ENCODE measurements at places on chromosomes 1 and 21.

DNA sequence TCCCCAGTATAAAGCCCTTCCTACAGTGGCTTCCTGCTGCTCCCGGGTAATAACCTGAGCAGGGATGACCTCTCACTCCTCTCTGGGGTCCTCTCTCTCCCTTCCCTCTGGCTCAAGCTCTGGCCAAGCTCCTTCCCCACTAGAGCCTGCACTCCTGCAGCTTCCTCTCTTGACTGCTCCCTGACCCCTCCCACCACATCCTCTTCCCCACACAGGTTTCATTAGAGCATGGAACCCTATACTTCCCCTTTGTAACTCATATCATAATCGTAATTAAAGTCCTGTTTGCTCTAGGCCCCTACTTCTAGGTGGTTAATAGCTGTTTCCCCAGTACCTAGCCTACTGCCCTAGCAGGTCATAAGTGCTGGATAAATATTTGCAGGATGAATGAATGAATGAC, 146.2 kb downstream of the C1orf21 start:
- H3K27me3 ChIP-seq = peaks cover 17% of the 10 kb centered on the region
- no peaks in the 10 kb centered on the region for H3K4me1 ChIP-seq
- H3K36me3 ChIP-seq = no peaks in the 10 kb centered on the region
- H3K27ac ChIP-seq = no peak overlapping the region
- no peak for DNase-seq

DNA sequence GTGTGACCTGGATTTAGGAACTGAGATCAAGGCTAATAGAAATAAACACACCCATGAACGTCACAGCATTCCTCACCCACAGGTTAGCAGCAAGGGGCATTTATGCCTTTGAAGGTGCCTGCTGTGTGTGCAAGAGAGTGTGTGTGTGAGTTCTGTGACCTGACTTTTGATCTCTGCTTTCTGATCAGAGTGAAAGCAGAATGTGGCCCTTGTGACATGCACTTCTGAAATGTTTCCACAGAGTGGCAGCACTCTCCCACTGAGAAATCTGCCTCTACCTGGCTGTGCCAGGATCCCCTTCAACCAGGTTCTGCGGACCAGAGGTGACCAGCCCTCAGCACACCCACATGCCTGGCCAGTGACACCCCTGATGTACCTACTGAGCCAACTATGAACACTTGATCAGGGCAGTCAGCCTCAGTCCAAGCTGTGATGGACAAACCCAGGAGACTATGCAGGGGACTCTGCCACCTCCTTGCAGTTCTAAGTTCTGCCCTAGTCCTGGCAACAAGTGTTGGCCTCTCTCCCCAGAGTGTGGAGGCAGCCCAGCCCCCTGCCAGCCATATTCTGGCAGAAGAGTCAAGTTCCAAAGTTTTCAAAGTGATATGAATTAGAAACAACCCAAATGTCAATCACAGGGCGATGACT, 41.0 kb downstream of the RXRG start:
- H3K27ac ChIP-seq = no peak overlapping the region
- no peak overlapping the region for H3K4me3 ChIP-seq
- H3K4me1 ChIP-seq = no peaks in the 10 kb centered on the region

GRCh38 chr1:41712695-41713094, 206.0 kb downstream of the HIVEP3 start:
- H3K4me3 ChIP-seq = no peak overlapping the region
- no peak overlapping the region for H3K27ac ChIP-seq
- H3K36me3 ChIP-seq = peaks cover 3% of the 10 kb centered on the region
- no peaks in the 10 kb centered on the region for H3K27me3 ChIP-seq

- peaks cover 50% of the 10 kb centered on the region for H3K4me1 ChIP-seq
- peak overlapping the region; percentile 47 for H3K27ac ChIP-seq
- H3K4me3 ChIP-seq = no peak overlapping the region
- DNase-seq = no peak
- H3K36me3 ChIP-seq = peaks cover 22% of the 10 kb centered on the region
- H3K27me3 ChIP-seq = no peaks in the 10 kb centered on the region
Observed at GRCh38 chr1:70210820-70211219, 5.4 kb upstream of the LRRC40 start.

DNA sequence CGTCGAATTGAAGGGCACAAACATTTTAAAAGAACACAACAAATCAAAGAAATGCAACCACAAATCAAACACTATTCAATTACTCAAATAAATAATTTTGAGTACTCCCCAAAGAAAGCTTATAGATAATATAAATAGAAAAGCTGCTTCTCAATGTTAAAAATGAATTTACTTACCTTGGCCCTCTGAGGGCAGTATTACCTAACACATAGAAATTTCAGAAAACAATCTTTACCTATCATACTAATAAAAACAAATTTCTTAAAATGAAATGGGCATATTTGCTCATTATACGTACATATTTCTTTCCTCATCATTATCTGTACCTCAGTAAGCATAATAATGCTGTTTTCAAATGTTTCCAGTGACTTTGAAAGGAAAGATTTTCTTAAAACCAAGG, 141.8 kb downstream of the AKT3 start:
- DNase-seq = no peak
- no peak overlapping the region for H3K27ac ChIP-seq
- no peaks in the 10 kb centered on the region for H3K27me3 ChIP-seq
- H3K4me1 ChIP-seq = peaks cover 10% of the 10 kb centered on the region
- H3K36me3 ChIP-seq = no peaks in the 10 kb centered on the region

DNA sequence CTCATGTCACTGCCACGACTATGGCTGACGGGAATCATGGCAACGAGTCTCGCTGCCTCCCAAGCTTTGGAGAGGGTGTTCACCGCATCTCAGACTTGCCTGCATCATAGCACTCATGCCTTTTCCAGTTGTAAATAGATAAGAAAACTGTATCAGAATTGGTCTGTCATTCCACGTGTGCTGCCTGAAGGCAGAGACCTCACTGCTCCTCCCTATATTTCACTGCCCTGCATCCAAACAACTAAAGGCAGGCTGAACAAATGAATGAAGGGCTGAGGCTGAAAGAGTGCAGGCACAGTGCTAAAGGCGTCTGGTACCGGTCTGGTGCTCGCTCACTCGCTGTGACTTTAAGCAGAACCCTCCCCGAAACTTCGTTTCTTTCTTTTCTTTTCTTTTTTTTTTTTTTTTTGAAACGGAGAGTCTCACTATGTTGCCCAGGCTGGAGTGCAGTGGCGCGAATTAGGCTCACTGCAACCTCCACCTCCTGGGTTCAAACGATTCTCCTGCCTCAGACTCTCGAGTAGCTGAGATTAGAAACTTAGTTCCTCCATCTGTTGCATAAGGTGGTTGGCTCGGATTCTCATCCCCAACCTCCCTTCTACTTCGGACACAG, 542 bp downstream of the EIF2B3 start:
- H3K27me3 ChIP-seq = peaks cover 2% of the 10 kb centered on the region
- peak overlapping the region; percentile 86 for H3K27ac ChIP-seq

DNA sequence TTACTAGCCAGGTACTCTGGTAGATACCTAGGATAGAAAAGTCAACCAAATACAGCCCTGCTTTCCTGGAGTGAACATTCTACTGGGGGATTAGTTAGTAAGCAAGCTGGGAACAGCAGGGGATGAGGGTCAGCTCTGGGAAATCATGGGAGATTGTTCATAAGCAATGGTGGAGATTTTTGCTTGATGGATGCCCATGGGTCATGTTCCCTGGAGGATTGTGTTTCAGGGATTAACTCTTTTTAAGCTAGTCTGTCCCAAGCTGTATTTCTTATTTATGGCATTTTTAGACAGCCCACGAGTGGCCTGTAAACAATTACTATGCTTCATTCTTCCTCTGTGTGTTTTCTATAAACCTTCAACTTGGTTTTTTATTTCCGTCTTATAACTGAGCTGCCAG, 18.9 kb downstream of the CACHD1 start:
- peaks cover 14% of the 10 kb centered on the region for H3K27me3 ChIP-seq
- DNase-seq = no peak
- H3K36me3 ChIP-seq = no peaks in the 10 kb centered on the region
- no peak overlapping the region for H3K4me3 ChIP-seq
- no peaks in the 10 kb centered on the region for H3K4me1 ChIP-seq
- no peak overlapping the region for H3K27ac ChIP-seq

- H3K4me3 ChIP-seq = no peak overlapping the region
- no peak overlapping the region for H3K27ac ChIP-seq
- no peaks in the 10 kb centered on the region for H3K36me3 ChIP-seq
- H3K27me3 ChIP-seq = peaks cover 4% of the 10 kb centered on the region
Observed at GRCh38 chr1:208036918-208037766, 126.2 kb upstream of the CD34 start.

DNA sequence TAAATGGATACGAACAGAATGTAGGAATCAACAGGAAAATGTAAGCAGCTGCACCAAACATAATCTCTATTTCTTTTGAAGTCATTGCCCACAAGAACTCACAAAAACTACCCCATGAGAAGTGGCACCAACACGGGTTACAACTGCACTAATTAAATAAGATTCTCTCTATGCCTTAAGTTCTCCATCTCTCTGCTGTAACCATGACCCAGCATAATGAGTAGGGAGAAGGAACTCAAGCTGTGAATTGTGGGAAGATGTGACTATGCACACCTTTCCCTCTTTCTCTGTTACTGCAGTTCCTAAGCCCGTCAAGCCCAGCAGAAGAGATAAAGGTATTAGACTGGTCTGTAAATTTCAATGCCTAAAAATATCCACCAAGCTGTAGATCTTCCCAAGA, 614.0 kb downstream of the USP25 start:
- no peaks in the 10 kb centered on the region for H3K27me3 ChIP-seq
- no peak overlapping the region for H3K4me3 ChIP-seq
- no peaks in the 10 kb centered on the region for H3K36me3 ChIP-seq

- H3K4me3 ChIP-seq = no peak overlapping the region
- H3K36me3 ChIP-seq = no peaks in the 10 kb centered on the region
- no peaks in the 10 kb centered on the region for H3K4me1 ChIP-seq
- H3K27ac ChIP-seq = no peak overlapping the region
- H3K27me3 ChIP-seq = no peaks in the 10 kb centered on the region
- DNase-seq = no peak
Observed at GRCh38 chr1:147215540-147215916, 9.6 kb downstream of the FMO5 start.

DNA sequence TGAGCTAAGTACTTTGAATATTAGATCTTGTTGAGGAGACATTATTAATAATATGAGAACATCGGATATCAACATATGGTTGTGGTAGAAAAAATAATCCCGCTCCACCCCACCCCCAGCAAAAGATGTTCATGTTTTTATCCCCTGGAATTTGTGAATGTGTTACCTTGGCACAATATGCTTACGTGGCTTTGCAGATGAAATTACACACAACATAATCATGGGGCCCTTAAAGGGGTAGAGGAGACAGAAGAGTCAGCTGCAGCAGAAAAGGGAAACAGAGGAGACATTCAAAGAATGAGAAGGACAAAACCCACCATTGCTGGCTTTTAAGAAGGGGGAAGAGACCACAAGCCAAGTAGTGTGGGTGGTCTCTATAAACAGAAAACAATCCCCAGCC, 104.1 kb downstream of the SEC16B start:
- H3K4me3 ChIP-seq = no peak overlapping the region
- no peaks in the 10 kb centered on the region for H3K4me1 ChIP-seq
- DNase-seq = no peak
- no peaks in the 10 kb centered on the region for H3K36me3 ChIP-seq
- no peak overlapping the region for H3K27ac ChIP-seq
- no peaks in the 10 kb centered on the region for H3K27me3 ChIP-seq

GRCh38 chr21:41432562-41433460, 6.8 kb downstream of the MX1 start:
- peaks cover 97% of the 10 kb centered on the region for H3K36me3 ChIP-seq
- DNase-seq = no peak
- peak overlapping the region; percentile 1 for H3K4me3 ChIP-seq
- H3K27me3 ChIP-seq = no peaks in the 10 kb centered on the region
- peak overlapping the region; percentile 6 for H3K27ac ChIP-seq

DNA sequence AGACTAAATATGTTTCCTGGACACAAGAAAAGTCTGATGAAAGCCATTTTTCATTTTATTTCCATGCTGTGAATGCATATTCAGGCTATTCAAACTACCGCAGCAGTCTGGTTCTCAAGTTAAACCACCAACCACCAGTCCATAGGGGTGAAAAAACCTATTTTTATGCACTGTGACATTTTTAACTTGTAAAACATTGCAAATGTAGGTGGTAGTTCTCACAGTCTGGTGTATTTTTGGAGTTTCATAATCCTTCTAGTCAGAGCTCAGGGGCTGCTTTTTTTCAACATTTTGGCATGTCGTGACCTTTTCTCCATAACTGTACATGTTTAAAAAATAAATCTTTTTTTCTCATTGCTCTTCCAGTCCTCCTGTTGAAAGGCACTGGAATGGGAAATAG, 907.6 kb upstream of the ADGRL2 start:
- no peaks in the 10 kb centered on the region for H3K4me1 ChIP-seq
- H3K4me3 ChIP-seq = no peak overlapping the region
- no peak for DNase-seq
- H3K27me3 ChIP-seq = no peaks in the 10 kb centered on the region

DNA sequence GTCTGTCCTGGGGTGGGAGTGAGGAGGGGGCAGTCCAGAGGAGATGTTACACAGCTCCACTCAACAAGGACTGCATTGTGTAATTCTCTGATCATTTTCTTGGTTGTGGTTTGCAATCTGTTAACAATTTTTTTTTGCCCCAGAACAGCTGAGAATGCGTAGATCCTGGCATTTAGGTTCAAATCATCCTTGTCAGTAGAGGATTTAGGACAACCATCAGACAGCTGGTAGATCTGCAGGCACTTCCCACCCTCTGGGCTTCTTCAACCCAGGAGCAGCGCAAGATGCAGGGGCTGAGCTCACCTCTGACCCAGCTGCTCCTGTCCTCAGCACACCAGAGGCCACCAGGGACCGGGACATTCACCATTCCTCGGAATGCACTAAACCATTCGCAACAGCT, 13.5 kb downstream of the BCAR3 start:
- H3K27me3 ChIP-seq = peaks cover 2% of the 10 kb centered on the region
- no peak overlapping the region for H3K27ac ChIP-seq
- no peak overlapping the region for H3K4me3 ChIP-seq
- H3K36me3 ChIP-seq = peaks cover 3% of the 10 kb centered on the region

- H3K4me1 ChIP-seq = peaks cover 25% of the 10 kb centered on the region
- DNase-seq = no peak
- no peak overlapping the region for H3K27ac ChIP-seq
- H3K27me3 ChIP-seq = peaks cover 3% of the 10 kb centered on the region
Observed at GRCh38 chr1:226627924-226628611, 79.5 kb downstream of the STUM start.

DNA sequence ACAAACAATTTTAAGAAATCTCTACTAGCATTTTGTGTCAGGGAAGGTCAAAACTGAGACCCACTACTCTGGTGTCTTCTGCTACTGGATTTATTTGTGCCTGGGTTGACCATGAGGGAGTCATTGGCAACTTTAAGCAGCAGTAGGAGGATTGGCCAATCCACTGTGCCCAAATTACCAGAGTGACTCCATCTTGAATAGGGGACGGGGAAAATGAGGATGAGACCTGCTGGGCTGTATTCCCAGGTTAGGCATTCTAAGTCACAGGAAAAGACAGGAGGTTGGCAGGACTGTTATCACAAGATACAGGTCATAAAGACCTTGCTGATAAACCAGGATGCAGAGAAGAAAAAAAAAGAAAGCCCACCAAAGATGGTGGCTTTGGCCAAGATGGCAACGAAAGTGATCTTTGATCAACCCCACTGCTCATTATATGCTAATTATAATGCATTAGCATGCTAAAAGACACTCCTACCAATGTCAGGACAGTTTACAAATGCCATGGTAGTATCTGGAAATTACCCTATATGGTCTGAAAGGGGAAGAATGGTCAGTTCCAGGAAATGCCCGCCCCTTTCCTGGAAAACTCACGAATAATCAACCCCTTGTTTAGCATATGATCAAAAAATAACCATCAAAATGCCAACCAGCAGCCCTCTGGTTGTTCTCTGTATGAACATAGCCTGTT, 200.9 kb downstream of the LTN1 start:
- peaks cover 5% of the 10 kb centered on the region for H3K4me1 ChIP-seq
- no peaks in the 10 kb centered on the region for H3K27me3 ChIP-seq
- no peak for DNase-seq
- H3K36me3 ChIP-seq = no peaks in the 10 kb centered on the region
- no peak overlapping the region for H3K27ac ChIP-seq
